Activated naive CD8-positive, alpha-beta T cell treated with anti-CD3 and anti-CD28 coated beads, Interleukin-2, amount 10 ng/mL, durations not matched to agents 7 days and 5 days (primary cell): ENCODE measurements at places on chromosomes 2 and 18. TPM values are rescaled to one million over a fixed set of nuclear protein-coding genes. Genes with fewer than 3 reads are reported as not detected.

DNA sequence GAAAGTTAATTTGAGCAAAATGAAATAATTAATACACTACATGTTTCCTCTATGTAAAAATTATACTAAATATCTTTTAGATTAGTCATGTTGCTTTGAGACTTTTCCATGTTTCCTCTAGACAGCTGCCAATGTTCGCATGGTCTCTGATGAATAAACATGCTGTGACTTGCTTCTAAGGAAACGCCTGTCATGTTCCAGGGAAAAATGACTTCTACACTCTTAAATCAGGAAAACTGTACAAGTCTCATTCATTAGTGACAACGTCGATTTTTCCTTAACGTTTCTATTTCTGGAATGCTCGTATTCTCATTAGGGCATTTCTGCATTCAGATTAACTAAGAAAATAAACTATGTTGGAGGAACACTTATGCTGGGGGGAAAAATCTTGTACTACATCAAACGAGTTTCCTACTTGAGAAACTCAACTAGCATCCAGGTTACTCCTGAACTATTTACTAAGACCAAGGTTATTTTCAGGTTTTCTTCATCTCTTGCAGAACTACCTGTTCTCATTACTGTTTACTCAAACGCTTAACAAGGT is 1.6 kb downstream of the COBLL1 start:
- no peak for DNase-seq

- no peak for DNase-seq
Observed at GRCh38 chr2:129502781-129503180, 476.7 kb upstream of the RAB6C start.

- no peak for DNase-seq
Observed at GRCh38 chr18:43175257-43175656, 59.8 kb upstream of the RIT2 start.

GRCh38 chr2:212346865-212347264 is 191.7 kb downstream of the ERBB4 start:
- DNase-seq, result no peak

DNA sequence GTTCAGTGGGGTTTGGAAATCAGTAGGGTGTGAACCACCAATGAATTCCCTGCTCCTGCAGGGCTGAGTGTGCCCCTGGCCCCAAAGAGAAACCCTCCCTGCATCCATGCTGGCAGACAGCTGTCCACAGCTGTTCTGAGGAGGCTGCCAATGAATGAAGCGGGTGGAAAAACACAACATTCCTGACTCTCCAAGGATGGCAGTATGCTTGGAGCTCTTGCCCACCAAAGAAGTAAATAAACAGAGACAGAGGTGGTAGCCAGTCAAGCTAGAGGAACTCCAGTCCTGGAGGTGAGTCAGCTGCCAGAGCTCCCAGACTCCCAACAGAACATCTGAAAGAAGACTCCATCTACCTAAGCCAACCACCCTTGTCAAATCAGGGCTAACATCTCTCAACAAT is 6.2 kb downstream of the ZBTB7C start:
- DNase-seq, result no peak

DNA sequence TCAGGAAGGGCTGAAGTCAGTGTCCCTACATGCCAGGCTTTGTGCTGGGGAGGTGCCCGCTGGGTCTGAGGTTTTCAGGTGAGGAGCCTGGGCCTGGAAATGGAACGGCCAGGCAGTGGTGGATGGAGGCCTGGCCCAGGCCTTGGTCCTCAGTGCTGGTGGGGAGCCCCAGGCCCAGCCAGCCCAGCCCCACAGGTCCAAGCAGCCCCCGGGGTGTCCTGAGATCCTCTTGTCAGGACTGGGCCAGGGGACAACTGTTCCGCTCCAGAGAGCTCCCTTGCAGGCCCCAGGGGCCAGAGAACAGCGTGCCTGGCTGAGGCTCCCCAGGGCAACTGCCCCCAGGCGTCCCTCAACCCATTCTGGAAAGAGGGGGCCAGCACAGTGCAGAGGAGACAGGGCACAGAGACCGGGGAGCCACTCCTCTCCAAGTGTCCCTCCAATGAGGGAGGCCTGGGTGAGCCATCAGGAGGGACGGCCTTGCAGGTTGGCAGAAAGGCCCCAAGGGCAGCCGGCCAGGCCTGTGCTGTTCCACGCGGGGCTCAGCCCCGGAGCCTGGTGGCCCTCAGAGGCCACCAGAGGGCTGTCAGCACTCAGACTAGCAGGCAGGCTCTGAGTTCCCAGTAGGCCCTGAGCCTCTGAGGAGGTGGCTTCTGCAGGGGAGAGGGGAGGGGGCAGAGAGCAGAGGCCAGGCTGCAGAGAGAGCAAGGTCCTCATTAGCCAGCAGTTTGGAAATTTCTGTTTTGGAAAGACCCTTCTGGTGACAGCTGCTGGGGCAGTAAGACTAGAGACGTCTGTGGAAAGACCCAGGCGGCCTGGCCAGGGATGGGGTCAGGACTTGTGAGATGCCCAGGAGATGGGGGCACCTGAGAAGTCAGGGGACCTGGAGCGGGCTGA is 29.4 kb upstream of the SNED1 start:
- DNase-seq, result no peak

The TEX44 gene
- total RNA-seq, result not detected

The TMEM247 gene
- total RNA-seq, result not detected

The LHCGR gene
- not detected for total RNA-seq
